ENCODE measurements at places on chromosomes 1 and 21.
A peak's percentile ranks its signal among the peaks of the same experiment; 100 is the strongest.

GRCh38 chr1:227774051-227774731 lies 39.0 kb downstream of the SNAP47 start:
- DNase-seq = peak; percentile 59

DNA sequence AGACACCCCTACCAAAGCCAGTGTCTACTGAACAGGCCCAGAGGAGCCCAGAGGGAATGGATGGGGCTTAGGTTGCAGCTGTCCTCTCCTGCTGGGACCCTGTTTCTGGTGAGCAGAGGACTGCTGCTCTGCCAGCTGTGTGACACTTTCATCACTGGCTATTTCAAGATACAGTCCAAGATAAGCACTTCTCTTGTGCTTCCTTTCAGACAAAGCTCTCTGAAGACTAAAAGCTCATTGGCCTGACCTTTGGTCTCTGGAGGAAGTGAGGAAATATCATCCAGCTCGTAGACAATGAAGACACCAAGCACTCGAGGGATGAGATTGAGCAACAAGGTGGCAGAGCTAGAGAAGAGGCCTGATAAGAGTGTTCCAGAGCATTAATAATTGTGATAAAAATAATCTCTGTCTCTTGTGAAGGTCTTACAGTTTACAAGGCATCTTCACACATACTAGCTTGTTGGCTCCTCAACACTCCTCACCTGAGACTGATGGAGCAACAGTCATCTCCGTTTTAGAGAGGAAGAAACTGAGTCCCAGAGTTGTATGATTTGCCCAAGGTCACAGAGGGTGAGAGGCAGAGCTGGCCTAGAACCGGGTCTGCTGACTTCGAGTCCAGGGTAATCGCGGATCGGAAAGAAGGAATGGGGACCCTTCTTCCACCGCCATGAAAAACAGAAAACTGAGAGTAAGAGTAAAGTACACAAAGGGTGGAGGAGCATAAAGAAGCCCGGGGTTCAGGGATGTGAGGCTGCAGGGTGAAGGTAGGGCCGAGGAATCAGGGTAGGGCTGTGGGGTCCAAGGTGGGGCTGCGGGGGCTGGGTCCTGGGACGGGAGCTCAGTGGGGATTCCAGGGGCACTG lies 666 bp downstream of the PAFAH2 start:
- DNase-seq = peak; percentile 4

DNA sequence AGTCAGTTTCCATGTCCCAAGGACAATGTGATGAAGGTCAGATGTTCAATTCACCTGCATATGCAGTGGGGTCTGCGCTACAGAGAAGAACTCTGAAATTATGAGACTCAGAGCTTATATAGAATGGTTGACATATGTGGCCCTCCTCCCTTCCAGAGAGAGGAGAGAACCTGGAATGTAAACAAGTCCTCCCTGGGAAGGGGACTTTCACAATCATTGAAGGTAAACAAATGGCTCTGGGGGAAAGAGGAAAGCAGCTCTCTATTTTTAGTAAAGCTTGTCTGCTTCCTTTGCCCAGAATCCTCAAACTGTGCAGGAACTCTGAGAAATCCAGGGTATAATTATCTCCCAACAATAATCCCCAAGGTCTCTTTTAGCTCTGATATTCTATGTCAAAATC lies 9.8 kb downstream of the OVGP1 start:
- DNase-seq = no peak

GRCh38 chr1:244089561-244089960 lies 38.5 kb downstream of the ZBTB18 start:
- no peak for DNase-seq

- DNase-seq = no peak
These were observed 20.8 kb upstream of the EFNA1 start for GRCh38 chr1:155106862-155107261.

- peak; percentile 36 for DNase-seq
These were observed 272.5 kb downstream of the RRAGC start for GRCh38 chr1:38586993-38587646.

DNA sequence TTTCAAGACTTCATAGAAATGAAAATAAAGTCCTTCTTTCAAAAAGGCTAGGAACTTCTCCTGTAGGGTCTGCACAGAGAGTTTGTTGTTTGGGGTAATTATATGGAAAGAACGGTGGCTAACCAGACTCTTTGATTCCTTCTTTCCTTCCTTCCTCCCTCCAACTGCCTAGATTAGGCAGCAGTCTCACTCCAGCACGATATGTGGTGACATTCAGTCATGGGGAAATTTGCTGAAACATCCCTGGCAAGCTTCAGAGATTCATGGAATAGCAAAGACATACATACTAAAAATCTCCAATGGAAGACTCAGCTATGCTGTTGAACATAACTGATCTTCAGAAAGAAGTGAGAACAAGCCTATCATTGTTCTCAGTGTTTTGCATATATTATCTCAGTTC lies 4.3 kb downstream of the NTMT2 start:
- DNase-seq = no peak

GRCh38 chr1:42949312-42950115 lies 9.2 kb downstream of the SLC2A1 start:
- no peak for DNase-seq

DNA sequence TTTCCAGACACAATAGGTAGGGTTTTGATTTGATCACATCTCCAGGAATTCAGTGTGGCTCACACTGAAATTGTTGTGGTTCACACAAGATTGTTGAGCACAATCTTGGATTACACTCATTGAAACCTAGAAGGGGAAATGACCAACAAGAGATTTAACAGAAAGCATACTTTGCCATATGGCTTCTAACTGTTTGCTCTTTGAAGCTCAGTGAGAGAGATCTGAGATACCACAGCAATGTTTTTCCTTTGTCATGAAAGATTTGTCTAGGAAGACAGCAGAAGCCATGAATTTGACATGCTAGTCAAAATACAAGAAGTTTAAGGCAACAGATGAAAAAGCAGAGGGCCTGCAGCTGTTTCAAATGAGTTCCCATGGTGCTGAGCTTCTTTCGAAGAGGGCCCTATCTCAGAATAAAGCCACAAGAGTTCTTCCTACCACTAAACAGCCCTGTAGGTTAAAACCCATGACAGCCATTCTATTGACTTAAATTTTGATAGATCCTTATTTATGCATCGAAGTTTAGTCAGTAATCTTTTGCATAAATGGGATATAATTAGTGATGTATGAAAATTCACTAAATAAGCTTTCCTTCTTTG lies 650.4 kb downstream of the LTN1 start:
- no peak for DNase-seq

GRCh38 chr1:117967881-117968280 lies 38.3 kb downstream of the WDR3 start:
- DNase-seq = no peak

DNA sequence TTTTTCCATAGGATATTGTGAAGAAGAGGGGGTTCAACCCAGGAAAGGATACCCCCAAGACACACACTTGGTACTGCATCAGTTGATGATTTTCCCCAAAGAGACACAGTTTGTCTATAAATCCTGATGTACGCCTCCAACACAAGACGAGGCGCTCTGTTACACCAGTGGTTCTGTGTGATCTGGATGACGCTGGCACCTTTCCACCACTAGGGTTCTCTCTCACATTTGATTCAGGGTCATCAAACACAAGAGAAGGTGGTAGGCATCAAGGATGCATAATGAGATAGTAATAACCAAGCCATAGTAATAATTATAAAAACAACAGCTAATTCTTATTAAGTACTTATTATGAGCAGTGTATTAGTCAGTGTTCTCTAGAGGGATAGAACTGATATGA lies 508.8 kb upstream of the ZP4 start:
- DNase-seq = no peak

DNA sequence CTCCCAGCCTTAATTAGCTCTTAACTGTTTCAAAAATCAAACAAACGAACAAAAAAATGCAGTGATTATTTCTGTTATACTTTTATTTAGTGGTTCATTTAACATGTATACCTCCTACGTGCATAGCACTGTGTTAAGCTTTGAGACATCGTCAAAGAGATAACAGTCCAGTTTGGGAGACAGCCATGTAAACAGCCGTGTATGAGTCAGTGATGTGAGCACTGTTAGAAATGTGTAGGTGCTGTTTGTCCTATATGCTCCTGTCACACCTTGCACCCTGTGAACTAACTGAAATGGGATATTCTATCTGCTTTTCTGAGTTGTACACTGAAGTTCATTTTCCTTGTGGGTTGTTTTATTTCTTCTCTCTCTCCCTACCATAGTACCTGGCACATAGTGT lies 109.7 kb upstream of the CACYBP start:
- no peak for DNase-seq

DNA sequence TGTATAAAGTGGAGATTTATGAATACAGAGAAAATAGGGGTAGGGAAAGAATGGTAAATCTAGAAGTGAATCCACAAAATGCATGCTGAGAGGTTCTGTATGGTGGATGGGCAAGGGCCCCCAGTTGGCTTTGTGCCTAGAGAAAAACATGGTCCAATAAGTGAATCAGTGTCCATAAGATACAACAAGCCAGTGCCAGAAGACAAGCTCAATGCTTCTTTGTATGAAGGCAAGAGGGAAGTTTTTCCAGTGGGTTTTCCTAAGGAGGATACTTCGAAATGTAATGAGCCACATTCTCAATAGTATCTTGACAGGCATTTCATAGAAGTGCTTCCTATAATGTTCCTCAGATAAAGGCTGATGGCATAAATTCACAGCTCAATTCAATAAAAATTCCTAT lies 169.4 kb upstream of the HMCN1 start:
- DNase-seq = no peak

GRCh38 chr1:20124456-20125057 lies 5.2 kb upstream of the PLA2G2D start:
- DNase-seq = no peak

Measured in CD4-positive, alpha-beta memory T cell (primary cell).